ENCODE measurements at places on chromosomes 6 and 20.

DNA sequence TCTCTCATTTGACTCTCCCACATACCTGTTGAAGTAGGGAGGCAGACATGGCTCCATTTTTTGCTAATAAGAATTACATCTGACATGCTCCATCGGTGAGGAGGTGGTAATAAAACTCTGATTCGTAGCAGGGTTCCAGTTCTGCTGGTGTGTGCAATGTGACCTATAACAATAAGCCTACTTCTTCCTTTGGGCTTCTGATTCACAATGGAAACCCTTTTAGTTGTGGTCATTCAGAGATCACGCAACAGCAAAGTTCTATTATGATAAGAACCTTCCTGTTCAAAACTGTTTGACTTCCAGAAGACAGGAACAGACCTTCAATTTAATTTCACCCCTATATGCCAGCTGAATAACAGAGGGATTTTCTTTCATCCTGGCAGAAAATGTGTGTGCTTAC is 31.4 kb upstream of the GSTA4 start:
- no peak for DNase-seq

- DNase-seq = no peak
Measured at GRCh38 chr6:28277746-28278145, 3.6 kb upstream of the PGBD1 start.

- no peak for DNase-seq
Measured at GRCh38 chr20:33788351-33789049, 22.6 kb upstream of the CHMP4B start.

- DNase-seq = no peak
Measured at GRCh38 chr6:128131036-128131435, 230.2 kb upstream of the THEMIS start.

DNA sequence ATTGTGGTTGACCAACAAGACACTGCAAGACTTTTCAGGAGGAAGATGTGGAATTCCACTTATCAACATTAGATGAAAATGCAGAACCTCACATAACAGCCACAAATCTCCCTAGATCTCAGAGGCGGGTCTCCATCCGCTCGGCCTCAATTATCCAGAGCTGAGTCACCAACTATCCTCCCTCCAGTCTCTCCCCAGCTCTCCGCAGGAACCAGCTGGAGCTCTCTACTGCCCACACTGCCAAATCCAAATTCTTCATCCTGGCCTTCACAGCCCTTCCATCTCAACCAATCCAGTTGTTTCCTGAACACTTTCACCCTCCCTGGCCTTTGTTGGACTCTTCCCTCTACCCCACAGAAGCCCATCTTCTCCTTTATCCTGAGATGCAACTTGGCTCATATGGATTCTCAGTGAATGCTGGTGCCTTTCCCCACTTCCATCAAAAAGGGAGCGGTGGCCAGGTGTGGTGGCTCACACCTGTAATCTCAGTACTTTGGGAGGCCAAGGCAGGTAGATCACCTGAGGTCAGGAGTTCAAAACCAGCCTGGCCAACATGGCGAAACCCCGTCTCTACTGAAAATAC is 3.5 kb upstream of the TGIF2 start:
- no peak for DNase-seq

- DNase-seq = no peak
Measured at GRCh38 chr20:3247638-3248037, 8.6 kb upstream of the SLC4A11 start.

DNA sequence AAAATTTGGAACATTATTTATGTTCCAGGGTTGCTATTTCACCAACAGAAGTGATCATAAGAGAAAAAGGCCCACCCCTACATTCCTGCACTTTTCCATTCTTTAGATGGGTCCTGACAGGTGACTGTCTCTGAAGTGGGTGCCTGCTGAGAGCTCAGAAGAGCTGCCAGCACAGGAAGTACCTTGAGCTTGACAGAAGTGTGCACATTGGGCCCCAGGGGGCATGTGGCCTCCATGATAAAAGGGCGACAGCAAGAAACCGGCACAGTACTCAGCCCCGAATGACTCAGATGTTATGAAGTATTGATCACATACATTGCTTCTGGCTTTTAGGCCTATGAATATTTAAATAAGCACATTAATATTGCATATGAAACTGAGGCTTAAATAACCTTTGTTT is 150.4 kb downstream of the PCSK2 start:
- DNase-seq = no peak

DNA sequence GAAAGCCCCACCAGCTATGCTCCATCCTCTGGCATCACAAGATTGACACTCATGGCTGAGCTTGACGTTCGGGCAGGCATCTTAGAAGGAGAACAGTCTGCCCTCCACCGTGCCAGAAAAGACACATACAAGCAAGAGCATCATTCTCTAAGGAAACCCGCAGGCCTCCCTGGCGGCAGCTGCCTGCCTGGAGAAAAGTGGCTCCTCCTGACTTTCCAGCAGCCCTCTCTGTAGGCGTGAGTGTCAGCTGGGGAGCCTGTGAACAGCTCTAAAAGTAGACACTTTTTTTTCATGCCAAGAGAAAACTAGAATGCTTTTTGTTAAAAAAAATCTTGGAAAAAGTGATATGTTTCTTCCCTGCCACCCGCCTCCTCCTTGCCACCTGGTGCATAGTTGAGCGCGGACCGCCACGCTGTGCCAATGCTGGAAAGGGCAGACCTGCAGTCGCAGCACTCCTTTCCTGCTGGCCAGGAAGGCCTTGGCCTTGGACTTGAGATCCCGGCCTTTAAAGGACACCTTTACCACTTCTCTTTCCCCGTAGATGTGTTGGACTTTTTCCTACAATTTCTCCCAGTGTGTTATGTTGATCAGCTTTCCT is 29.7 kb upstream of the INSM1 start:
- DNase-seq = no peak

GRCh38 chr6:127776320-127776719 is 124.5 kb downstream of the THEMIS start:
- DNase-seq = no peak

GRCh38 chr6:52125572-52125971 is 38.2 kb upstream of the PKHD1 start:
- DNase-seq = no peak

DNA sequence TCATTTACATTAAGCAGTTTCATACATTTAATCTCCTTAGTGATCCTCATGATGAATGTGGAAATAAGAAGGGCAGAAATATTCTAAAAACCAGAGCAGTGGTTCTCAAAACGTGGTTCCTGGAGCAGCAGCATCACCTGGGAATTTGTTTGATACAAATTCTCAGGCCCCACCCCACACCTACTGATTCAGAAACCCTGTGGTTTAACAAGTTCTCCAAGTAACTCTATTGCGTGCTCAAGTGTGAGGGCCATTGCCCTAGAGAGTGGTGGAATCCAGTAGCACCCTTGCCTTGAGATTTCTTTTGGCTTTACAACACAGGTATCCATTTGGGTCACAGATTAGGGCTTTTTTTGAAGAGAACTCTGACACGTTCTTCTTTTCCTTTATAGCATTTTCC is 354.6 kb upstream of the FLRT3 start:
- no peak for DNase-seq

DNA sequence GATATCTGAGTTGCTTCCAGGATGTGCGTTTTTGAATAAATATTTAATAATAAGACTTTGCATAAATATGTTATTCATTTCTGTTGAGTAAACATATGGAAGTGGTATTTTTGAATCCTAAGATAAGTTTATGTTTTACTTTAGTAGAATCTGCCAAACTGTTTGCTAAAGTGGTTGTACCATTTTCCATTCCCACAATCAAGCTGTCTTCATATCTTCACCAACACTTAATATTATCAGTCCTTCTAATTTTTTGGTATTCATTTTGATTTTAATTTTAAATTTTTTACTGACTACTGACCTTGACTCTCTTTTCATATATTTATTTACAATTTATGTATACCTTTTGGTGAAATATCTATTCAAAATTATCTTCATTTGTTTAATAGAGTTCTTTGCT is 293.9 kb upstream of the PTCHD4 start:
- no peak for DNase-seq

DNA sequence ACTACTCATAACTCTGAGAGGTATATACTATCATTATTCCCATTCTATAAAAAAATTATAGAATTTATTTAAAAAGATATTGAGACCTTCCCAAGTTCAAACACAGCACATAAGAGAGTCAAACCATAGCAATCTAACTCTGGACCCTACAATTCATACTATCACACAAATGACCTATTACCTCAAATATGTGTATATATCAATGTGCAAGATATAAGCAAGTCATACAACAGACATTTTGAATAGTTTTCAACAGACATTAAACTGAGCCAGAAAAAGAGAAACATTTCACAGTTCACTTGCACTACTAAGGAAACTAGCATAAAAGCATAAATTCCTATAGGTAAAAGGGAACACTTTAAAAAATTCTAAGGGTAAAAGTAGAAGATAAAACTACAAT is 11.7 kb downstream of the PHIP start:
- DNase-seq = no peak

GRCh38 chr6:72828904-72829303 is 207.0 kb downstream of the KCNQ5 start:
- no peak for DNase-seq

DNA sequence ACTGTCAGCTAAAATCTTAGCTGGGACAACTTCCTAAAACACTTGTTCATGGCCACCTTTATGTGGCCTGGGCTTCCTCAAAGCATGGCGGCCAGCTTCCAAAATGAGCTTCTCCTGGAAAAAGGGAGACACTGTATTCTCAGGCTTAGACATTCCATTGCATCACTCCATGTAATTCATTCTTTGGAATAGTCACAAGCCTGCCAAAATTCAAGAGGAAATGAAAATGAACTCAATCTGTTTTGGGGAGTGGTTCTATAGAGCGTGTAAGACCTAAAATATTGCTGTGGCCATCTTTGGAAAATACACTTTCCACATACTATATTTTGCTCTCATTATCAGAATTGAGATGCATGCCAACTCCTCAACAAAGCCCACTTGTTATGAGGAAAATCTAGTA is 687.0 kb downstream of the KIF16B start:
- DNase-seq = no peak

GRCh38 chr20:20255099-20255498 is 112.8 kb upstream of the INSM1 start:
- no peak for DNase-seq

GRCh38 chr6:105995391-105995865 is 90.7 kb upstream of the PRDM1 start:
- no peak for DNase-seq

- no peak for DNase-seq
Measured at GRCh38 chr6:62652692-62653328, 366.8 kb upstream of the KHDRBS2 start.

GRCh38 chr6:101146389-101146788 is 247.1 kb upstream of the GRIK2 start:
- DNase-seq = no peak

- DNase-seq = no peak
Measured at GRCh38 chr6:31483392-31483791, 14.6 kb upstream of the MICB start.

GRCh38 chr20:40728470-40728869 is 39.4 kb upstream of the MAFB start:
- no peak for DNase-seq

- no peak for DNase-seq
Measured at GRCh38 chr6:125751334-125751916, 2.0 kb downstream of the HEY2 start.

- DNase-seq = no peak
Measured at GRCh38 chr20:6081236-6081635, 27.4 kb upstream of the LRRN4 start.

DNA sequence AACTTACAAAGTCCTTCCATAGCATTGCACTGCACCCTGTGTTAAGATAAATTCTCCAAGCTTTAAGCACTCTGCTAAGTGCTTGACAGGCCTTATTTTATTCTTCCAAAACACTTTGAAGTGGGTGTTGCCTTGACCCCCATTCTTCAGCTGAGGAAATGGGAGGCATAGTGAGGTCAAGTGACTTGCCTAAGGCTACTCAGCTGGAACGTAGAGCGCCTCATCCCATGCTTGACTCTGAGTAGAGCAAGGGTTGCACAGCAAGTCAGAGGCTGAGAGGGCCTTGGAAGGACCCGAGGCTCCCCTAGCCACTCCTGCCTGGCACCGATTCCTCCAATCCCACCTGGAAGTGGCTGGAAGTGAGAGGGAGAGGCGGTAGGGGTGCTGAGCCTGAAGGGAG is 19.6 kb upstream of the CSNK2A1 start:
- DNase-seq = no peak

DNA sequence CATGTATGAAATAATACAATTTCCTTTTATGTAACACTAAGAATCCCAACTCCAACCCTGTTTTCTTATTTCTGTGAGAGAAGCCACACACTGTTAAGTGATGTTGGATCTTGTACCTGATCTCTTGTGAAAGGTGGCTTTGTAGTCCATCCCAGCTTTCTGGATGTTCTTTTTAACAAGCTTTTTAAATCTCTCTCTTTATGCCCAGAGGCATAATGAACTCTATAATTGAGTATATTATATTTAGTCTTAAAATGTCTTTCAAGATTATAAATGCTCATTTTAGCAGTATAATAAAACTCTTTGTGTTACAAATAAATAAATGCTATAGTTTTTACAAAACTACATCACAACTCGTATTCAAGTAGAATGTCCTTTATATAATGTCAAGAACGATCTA is 922.1 kb downstream of the EPHA7 start:
- DNase-seq = no peak

- no peak for DNase-seq
Measured at GRCh38 chr6:43402820-43403219, 24.5 kb upstream of the ABCC10 start.
